ENCODE measurements at places on chromosomes 6 and 20.
A peak's percentile ranks its signal among the peaks of the same experiment; 100 is the strongest.

DNA sequence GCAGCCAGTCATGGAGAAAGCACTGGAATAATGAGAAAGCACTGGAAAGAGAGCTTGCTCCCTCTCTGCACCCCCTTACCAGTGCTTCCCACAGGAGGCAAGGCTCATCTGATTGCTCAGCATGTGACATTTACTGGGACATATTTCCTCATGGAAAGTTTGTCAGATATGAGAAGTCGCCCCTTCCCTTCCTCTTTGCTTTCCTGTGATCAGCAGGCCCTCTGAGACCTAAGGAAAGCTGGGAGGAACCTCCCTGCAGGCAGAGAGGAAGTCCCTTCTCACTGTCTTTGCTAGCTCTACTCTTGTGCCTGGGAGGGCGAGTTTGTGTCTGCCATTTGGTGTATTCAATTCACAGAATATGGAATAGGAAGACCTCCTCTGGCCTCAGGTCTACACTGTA lies 283.8 kb downstream of the ALDH8A1 start:
- no peak for DNase-seq

DNA sequence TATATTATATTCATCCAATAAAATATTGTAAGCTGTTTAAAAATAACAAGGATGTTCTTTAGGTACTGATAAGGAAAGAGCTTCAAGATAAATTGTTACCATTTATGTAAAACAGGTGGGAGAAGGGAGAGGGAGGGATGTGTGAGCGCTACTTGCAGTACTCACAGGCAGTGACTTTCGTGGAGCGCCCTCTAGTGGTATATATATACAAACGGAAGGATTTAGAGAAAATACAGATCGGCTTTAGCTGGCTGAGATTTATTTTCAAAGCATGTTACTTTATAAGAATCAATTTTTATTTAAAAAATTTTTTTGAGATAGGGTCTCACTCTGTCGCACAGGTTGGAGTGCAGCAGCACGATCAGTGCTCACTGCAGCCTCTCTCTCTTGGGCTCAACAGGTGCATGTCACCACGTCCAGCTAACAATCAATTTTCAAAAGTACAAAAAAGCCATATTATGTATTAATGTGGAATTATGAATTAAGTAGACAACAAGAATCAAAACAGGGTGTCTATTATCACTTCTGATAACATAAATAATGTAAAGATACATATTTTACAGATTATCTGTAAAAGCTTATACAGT lies 3.3 kb upstream of the MOG start:
- peak; percentile 84 for DNase-seq

- DNase-seq, result no peak
Measured at GRCh38 chr20:63282946-63283345, 10.0 kb upstream of the COL20A1 start.

DNA sequence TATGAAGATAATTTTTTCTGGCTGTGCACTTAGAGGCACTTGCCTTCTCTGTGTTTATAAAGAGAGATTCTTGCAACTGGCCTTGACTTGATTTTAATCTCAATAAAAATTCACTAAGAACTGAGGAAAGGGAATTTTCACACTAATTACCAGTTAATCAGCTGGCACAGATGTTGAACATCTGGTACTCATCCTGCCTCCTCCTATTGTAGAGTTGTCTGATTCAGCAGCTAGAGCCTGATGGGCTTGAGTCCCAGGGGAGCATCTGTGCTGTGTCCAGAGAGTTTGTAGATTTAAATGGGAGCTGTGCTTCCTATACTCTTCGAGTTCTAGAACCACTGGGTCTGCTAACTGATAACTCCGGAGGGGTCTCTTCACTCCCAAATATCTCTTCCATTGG lies 284.4 kb upstream of the RNF24 start:
- no peak for DNase-seq

GRCh38 chr6:195861-196360 lies 96.4 kb upstream of the DUSP22 start:
- DNase-seq, result peak; percentile 55

GRCh38 chr20:49566401-49567364 lies 1.3 kb downstream of the PTGIS start:
- DNase-seq, result no peak

- DNase-seq, result peak; percentile 83
Measured at GRCh38 chr20:8568075-8568474, 436.0 kb downstream of the PLCB1 start.

- DNase-seq, result no peak
Measured at GRCh38 chr6:140533526-140533925, 1159.1 kb upstream of the CITED2 start.

DNA sequence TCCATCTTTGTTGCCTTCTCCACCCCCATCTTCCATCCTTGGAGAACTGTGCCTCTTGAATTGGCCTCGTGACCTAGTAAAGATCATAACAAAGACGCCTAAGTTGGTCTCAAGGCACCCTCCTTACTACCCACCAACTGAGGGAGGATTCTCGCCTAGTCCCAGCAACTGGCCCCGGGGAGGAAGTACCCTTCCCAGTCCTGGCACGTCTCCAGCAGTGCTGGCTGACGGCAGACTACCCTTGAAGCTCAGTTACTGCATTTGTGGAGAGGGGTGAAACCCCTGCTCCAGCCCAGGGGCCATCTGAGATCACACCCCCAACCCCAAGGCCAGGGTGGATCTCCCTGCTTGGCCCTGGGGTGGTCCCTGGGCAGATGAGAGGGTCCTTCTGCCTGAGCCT lies 2.1 kb upstream of the OSBPL2 start:
- no peak for DNase-seq

- DNase-seq, result peak; percentile 87
Measured at GRCh38 chr6:155483858-155484257, 28.2 kb upstream of the NOX3 start.

DNA sequence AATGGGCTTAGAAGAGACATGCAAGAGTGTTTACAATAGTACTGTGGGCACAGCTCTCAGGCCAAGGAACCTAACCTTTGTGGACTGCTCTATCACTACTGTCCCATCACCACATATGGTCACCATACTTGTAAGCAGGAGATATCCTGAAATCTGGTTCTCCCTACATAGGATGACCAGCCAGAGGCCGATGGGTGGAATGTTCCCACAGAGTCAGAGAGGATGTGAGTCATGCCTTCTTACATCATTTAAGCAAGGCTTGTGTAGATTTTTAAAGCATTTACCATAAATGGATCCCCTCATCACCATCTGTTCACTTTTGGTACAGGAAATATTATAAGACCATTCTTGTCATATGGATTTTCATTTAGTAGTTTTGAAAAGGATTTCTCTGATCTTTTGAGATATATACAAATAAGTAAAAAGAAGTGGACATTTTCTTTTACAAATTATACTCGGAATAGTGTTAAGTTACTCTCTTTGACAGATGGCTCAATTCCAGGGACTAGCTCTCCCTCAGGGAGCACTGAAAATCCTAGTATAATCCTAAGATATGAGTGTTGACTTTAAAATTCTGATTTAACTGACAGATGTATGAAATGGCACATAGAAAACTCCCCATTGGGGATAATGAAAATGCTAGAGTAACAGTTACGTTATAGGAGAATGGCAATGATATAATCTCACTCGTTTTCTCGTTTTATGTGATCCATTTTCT lies 6.6 kb downstream of the HTR1B start:
- DNase-seq, result peak; percentile 99

DNA sequence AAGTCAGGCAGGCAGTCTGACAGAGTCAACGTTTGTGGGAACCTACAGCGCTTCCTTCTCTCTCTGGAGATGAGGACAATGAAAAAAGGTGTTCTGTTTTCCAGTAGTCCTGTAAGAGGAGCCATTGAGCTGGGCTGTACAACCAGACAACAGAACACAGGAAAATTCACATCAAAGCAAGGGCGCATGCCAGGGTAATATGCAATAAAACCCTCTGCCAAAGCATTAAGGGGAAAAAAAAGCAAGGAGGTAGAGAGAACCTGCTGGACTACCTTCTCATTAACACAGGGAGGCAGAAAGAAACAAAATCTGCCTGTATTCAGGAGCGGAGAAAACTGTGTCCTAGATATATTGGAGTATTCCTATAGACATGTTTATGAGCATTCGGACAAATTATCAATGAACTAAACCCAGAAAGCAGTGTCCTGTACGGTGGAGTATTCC lies 1.3 kb downstream of the RNF24 start:
- DNase-seq, result peak; percentile 89

DNA sequence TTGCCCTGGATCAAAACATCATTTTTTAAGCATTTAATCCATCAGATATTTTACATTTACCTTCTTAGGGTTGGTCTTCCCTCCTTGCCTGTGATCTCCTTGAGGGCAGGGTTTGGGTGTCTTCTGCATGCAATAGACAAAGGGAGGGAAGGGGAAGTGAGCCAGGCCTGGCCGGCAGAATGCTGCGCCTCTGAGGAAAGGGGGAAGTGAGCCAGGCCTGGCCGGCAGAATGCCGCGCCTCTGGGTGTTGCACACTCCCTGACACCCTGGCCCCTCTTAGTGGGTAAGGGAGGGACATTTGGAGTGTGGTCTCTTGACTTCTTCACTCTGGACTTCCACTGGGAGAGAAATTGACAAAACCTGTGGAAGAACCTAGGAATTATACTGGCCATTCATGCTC lies 12.4 kb downstream of the PSMF1 start:
- no peak for DNase-seq

GRCh38 chr6:75287424-75287823 lies 2.8 kb upstream of the TMEM30A start:
- no peak for DNase-seq

DNA sequence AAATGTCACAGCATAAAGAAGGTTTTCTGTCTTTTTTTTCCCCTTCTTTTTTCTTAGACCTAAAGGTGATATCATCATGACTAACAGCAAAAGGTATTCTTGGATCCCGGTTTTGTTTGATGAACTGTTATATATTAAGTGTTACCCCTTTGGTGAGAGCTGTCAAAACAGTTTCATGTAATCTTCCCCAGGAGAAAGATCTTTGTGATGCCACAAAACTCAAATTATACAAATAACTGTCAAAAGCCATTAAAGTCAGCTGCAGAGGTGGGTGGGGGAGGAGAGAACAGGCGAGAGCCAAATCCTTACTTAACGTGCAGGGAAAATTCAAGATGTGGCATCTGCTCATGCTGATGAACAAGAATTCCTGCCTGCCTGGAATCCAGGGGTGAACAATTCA lies 258.2 kb downstream of the BMP7 start:
- DNase-seq, result no peak

DNA sequence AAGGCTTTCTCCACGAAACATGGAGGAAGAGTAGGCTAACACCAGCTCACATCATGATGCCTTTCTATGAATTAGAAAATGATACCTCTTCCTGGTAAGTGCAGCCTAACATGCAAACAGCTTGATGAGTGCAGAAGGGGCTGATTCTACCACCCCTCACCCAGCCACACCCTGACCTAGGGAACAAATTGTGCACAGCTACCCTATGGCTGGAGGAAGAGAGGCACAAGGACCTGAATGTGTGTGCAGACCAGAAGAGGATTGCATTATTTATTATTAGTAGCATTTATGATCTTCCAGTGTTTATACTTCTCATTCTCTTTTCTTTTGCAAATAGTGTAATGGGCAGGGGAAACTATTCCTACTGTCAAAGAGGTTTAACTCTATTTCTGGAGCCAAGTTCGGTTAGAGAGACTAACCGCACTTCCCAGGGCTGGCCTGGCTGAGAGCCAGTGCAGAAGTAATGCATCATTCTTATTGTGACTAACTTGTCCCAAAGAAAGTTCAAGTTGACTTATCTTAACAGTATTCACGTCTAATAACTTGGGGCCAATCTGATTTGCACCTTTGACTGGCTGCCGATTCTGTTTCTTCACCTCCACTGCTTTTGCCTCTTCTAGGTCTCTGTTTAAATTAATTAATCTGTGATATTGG lies 237.5 kb downstream of the CD83 start:
- DNase-seq, result peak; percentile 84

GRCh38 chr6:30020626-30021025 lies 40.4 kb upstream of the POLR1H start:
- no peak for DNase-seq

DNA sequence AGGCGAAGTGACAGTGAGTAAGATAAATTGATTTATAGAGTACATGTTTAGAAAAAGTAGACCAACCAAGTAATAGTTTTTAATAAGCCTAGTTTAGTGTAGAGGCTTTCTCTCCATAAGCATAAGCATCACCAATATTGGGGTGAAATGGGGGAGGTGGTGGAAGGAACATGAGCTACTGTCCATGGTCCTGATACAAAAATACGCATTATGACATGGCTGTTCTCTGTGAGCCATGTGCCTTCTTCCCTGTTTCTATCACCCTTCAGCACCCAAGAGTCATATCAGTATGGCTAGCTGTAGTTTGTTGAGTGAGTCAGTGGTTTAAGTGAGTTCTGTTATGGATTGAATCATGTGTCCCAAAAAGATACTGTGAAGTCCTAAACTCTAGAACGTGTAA lies 150.8 kb downstream of the EDN1 start:
- peak; percentile 38 for DNase-seq

- peak; percentile 82 for DNase-seq
Measured at GRCh38 chr20:43963872-43964791, 49.5 kb downstream of the TOX2 start.

GRCh38 chr6:4658486-4658885 lies 117.7 kb upstream of the CDYL start:
- no peak for DNase-seq

- no peak for DNase-seq
Measured at GRCh38 chr6:148217921-148218320, 124.7 kb upstream of the SASH1 start.

DNA sequence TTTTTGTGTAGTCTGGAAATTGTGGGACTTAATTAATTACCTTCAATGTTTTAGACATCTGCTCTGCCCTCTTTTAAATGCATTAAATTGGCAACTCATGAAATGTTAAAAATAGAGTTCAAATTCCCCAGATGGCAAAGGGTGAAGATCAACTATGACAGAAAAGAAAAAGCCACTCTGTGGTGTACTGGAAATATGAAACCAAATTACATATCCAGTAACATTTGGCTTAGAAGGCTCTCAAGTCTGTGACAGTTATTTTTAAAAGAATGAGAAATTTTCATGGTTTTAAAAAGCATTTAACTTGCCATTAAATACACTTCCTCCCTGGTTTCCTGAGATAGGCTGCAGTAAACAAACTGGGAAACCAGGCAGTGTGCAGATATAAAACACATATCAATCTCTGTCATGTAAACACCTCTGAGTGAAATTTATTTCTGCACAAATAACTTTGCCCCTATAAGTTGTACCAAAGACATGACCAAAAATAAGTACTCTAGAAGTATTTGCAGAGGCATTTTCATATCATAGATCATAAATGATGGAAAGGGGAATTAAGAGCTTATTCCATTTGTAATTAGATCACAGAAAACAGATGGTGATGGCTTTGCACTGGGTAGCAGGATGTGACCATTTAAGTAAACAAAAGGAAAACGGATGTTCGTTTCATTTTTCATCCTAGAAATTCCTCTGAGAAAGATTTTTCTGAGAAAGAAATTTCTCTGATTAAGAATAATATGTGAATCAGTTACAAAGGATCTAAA lies 360.1 kb downstream of the SAMD5 start:
- no peak for DNase-seq

DNA sequence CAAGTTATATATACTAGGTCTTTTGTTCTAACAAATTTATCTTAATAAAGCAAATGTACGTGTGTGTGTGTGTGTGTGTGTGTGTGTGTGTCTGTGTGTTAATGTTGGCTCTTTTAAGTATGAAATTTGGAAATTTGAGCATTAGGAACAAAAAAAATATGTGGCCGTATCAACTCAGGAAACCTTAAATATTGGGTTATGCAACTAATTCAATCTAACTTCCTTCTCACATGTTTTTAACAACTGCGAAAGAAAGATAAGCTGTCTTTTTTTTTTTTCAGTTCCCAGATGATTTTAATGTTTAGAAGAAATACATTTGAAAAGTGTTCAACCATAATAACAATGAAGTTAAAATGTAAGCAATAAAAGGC lies 616.4 kb upstream of the ARID1B start:
- DNase-seq, result peak; percentile 2
